Hippocampal formation (tissue), 2 donors: ENCODE measurements at places on chromosomes 7 and 10.
A peak's percentile ranks its signal among the peaks of the same experiment; 100 is the strongest.

DNA sequence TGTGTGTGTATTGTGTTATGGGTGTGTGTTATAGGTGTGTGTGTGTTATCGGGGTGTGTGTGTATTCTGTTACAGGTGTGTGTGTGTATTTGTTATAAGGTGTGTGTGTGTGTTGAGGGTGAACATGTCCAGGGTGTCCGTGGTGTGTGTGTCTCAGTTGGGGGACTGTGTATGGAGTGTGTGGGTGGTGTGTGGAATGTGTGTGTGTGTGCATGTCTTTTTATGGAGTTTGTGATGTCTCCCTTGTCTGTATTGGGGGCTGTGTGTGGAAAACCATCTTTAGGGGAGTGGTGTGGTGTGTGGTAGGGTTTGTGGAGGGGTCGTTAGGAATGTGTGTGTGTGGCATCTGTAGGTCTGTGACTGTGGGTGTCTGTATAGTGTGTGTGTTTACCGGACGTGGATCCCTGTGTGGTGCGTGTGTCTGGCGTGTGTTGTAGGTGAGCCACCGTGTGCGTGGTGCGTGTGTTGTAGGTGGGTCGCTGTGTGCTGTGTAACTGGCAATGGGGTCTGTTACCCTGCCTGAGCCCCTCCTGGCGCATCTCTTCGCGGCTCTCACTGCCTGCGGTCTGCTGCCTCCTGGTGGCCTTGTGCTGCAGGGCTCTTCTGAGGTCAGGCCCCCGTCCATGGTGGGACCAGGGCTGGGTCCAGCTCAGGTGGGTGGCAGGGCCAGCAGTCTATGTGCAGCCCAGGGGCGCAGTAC lies 61.7 kb downstream of the PALD1 start:
- no peak for DNase-seq

GRCh38 chr10:50936335-50936734 lies 50.9 kb upstream of the A1CF start:
- no peak for DNase-seq

GRCh38 chr10:63553473-63553872 lies 32.3 kb downstream of the REEP3 start:
- no peak for DNase-seq

DNA sequence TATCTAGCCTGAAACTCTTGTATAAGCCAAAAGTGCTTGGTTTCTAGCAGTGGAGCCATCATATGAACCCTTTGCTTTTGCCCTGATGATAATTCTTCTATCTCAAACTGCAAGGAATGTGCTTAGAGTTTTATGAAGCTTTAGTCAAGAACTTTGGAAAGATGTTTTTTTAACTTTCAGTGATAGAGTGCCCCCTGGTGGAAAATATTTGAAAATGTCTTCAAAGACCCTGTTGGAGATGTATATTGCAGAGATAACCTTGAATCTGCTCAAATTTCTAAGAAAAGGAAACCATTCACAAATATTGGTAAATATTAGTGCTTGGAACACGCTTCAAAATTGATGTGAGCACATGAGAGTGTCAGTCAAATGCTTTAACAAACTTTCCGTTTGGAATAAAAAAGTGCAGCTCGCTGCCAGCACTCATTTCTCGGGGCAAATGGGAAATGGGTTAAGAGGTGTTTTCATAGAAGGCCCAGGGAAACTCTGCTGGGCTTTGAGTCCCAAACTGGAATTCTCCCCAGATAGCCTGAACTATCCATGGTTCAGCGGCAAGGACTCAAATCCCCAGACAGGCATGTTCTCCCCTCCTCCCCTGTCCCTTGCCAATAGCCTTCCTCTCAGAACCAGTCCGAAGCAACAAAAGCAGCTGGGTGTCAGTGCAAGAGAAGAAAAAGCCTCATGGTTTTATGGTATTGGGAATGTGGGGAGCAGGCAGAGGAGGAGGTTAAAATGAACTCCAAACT lies 129.3 kb downstream of the MYOF start:
- DNase-seq: peak; percentile 8

DNA sequence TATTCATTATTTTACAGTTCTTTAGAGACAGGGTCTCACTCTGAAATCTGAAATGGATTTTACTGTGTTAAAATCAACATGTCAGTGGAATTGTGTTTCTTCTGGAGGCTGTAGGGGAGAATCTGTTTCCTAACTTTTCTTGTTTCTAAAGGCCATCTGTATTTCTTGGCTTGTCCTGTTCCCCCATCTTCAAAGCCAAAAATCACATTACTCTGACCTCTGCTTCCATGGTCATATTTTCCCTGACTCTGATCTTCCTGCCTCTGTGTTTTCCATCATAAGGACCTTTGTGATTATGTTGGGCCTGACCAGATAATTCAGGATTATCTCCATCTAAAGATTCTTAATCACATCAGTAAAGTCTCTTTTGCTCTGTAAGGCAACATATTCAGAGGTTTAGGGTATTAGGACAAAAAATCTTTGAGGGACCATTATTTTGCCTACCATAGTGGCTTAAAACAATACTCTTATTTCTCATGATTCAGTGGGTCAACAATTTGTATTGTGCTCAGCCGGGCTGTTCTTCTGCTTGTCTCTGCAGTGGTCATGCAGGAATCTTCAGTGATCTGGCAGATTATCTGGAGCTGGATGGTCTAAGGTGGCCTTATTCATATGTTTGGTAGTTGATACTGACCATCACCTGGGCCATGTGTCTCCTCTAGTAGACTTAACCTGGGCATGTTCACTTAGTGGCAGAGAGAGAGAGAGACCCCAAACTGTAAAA lies 5.7 kb downstream of the ANLN start:
- DNase-seq: no peak

- peak; percentile 42 for DNase-seq
Observed at GRCh38 chr10:104406715-104407650, 53.4 kb downstream of the CFAP58 start.

DNA sequence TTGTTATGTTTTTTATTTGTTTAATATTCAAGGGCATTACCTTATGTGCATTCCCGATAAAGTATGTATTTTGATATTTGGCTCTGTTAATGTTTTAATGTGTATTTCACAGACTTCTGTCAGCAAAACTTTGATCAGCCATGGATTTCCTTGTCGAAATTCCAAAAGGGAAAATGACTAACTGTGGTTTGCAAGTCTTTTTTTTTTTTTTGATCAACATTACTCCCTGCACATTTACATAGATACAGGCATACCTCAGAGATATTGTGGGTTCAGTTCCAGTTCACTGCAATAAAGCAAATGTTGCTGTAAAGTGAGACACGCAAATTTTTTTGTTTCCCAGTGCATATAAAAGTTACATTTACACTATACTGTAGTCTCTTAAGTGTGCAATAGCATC lies 351.9 kb downstream of the CXCL12 start:
- DNase-seq: no peak

- DNase-seq: no peak
Observed at GRCh38 chr7:116455009-116455408, 44.5 kb upstream of the CAV2 start.

DNA sequence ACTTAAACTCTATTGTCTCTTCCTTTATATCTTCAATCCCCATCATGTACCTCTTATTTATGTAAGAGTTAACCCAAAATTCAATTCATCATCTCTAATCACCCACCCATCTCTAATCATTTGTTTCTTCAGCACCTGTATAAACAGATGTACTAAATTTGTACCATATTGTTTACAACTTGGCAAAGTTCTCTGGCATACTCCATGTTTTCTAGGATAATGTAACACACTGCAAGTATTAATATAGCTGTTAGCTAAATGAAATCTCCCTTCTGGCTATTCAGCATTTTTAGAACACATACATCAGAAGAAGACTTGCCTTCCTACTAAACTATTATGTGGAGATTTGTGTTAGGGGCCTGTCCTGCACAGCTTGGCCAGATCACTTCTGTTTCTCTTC lies 33.1 kb downstream of the MALSU1 start:
- DNase-seq: no peak

GRCh38 chr7:33024189-33024757 lies 38.3 kb downstream of the NT5C3A start:
- no peak for DNase-seq
